ENCODE measurements at places on chromosomes 1 and 21.
A peak's percentile ranks its signal among the peaks of the same experiment; 100 is the strongest.

DNA sequence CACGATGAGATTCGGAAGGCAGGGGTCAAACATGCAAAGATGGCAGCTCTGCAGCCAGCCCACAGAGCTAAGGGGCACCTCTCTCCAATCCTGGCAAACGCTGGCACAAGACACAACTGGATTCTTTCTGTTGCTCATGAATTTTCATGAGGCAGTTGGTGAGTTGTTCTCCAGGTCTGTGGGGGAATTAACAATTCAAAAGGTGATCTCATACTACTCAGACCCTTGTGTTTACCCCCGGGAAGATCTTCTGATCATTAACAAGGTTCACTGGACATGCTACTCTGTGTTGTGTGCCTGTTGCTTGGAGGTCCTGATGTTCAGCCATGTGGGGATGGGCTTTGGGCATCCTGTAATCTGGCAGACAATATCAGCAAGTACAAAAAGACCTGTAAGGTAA lies 128.9 kb downstream of the HHAT start:
- DNase-seq, result no peak

DNA sequence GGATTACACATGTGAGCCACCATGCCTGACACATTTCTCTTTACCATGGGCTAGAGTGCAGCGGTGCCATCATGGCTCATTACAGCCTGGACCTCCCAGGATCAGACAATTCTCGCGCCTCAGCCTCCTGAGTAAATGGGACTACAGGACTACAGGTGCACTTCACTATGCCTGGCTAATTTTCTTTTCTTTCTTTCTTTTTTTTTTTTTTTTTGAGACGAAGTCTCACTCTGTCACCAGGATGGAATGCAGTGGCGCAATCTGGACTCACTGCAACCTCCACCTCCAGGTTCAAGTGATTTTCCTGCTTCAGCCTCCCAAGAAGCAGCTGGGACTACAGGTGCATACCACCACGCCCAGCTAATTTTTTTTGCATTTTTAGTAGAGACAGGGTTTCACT lies 14.8 kb upstream of the KIF1B start:
- DNase-seq, result no peak

- no peak for DNase-seq
These were observed 139.6 kb downstream of the NAV1 start for GRCh38 chr1:201678264-201679101.

DNA sequence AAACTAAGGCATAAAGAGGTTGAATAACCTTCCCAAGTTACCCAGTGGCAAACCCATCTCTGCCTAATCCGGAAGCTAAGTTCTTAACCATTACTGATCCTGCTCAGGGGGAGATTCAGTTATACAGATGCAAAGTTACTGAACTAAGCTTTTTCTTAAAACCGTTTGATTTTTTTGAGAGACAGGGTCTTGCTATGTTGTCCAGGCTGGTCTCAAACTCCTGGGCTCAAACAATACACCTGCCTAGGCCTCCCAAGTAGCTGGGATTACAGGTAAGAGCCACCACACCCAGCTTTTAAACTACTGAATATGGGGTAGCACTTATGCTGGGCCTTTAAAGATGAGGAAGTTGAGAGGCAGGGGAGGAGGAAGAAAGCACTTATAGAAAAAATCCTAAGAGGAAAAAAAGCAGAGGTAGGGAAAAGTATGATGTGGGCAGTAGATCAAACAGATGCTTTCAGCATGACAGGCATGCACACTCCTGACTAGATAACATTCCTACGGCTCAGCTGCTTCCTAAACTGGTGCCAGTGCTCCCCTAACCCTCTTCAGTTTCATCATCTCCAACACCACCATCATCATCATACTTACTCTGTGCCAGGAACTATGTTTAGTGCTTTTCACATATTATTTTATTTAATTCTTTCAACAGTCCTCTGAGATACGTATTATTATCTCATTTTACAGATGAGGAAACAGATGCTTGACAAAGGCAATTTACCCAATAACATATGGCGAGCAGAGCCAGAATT lies 5.8 kb downstream of the PAFAH2 start:
- DNase-seq, result no peak

- DNase-seq, result peak; percentile 65
These were observed 4.9 kb upstream of the NPL start for GRCh38 chr1:182784556-182785171.

- DNase-seq, result peak; percentile 73
These were observed 3.4 kb upstream of the PEX10 start for GRCh38 chr1:2415801-2416208.

DNA sequence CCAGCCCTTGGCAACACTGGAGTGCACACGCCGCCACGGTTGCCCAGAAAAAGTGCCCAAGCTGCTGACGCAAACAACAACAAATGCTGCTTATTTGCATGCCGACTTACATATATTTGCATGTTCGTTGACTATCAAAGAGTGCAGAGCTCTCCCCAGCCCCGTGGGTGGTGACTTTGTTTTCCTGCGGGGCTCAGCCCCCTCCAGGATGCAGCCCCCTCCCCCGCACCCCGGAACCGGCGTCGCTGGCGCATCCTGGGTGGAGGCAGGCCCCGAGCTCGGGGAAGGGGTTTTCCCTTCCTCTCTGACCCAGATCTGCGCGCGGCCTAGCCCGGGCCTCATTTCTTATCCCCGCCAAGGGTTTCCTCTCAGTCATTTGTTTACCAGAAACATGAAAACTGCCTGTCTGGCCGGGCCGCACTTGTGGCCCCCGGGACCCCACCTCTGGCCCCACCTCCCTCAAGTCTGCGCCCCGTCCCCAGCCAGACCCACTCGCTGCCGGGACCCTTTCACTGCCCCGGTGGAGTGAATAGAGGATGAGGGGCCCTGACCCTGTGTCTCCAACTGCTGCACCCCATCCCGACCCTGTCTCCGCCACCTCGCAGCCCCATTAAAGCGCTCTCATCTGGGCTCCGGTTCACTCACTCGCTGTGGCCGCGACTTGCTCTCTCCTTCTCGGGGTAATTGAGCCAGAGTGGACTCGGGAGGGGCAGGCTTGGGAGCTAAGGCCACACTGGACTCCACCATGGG lies 5.5 kb downstream of the TNFRSF25 start:
- DNase-seq, result peak; percentile 38

DNA sequence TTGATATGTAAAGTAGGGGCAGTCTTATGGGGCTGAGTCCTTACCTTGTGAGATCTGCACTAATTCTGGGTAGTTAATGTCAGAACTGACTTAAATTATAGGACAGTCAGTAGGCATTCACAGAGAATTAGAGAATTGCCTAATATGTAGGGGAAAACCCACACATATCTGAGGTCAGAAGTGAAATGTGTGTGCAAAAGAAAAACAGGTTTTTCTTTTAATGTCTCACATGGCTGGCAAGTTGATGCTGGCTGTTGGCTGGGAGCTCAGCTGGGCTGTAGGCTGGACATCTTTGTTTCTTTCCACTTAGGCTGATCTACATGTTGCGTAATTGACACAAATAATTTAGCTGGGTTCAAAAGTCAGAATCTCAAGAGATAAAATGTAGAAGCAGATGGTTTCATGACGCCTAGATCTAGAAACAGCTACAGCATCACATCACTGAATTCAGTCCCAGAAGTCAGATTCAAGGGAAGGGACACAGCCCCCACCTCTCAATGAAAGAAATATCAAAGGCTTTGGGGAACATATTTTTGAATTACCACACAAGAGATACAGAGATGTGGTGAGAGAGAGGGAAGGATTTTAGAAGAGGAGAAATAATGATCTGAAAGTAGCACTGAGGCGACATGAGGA lies 98.9 kb downstream of the TNFSF18 start:
- no peak for DNase-seq

DNA sequence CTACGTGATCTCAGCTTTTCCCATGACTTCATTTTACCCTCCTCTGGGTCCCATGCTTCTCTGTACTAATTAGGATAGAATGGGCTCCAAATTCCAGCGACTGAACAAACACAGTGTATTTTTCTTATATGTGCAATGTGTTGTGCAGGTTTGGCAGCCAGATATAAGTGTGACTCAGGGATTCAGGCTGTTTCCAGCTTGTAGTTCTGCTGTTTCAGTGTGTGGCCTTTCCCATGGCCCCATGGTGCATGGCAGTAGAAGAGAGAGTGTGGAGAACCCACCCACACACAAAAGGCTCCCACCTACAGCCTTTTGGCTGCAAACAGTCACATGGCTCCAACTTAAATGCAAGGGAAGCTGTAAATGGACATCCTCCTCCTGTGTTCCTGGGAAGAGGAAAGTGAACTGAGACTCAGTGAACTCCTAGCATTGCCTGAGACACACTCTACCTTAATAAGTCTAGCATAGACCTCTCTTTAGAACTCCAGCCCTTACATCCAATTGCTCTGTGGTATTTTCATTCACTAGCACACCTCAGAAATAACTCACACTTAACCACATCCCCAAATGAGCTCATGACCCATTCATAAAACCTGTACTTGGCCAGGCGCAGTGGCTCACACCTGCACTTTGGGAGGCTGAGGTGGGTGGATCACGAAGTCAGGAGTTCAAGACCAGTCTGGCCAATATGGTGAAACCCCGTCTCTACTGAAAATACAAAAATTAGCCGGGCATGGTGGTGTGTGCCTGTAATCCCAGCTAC lies 58.7 kb downstream of the KIAA0040 start:
- peak; percentile 68 for DNase-seq

DNA sequence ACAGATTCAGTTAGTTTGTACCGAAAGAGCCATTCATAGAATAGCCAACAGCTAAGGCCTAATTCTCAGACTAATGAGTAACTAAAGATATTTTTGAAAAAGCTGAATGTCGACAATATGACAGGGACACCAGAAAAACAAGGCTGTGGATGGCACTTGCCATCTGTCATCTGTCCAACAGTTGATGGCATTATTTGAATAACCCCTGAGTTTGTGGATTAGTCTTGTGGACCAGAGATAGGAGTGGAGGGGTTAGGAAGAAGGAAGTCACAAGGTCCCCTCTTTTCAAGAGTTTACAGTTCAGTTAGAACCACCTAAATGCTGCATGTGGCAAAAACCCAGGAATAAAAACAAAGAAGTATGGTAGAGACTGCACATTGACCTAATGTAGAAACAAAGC lies 356.5 kb upstream of the DUSP10 start:
- no peak for DNase-seq

DNA sequence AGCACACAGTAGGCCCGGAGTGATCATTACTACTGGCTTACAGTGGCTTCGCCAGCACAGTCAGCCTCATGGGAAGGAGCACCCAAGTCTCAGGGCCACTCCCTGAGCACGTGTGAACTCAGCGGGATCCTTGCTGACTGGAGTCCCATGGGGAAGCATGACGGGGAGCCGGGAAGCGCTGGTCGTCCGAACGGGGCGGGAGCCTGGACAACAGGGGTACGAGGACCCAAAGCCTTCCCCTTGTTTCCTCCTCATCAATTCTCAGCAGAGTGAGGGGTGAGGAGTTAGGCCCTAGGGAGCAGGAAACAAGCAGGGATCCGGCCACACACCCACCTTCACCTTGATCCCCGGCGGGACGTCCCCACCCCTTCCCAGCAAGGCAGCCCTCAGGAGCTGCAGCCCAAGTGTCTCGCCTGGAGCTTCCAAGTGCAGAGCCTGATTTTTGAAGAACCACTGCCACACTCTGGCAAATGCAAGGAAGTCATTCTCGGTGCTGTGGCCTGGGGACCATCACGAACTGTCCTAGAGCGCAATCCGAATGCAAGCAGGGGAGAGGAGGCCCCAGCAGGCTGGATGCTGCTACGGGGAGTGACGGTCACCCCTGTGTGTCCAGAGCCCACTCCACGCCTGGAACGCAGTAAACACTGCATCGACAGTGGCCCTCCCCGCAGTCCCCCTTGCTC lies 35.5 kb downstream of the TOMM20 start:
- DNase-seq, result peak; percentile 38

DNA sequence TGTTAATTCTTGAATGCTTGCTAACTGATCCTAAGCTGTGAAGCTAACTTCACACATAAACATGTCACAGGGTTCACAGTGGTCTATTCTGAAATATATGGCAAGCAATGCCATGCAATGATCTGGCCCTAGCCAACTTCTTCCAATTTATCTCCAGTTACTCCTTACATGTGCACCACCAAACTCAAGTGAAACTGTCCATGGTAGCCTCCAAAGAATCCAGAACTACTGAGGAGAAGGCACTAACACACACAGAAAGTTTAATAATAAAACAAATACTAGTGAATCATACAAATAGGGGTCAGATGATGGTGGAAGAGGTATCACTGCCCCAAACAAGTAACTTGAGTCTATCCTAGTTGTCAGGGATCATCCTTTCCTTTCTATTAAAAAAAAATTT lies 172.6 kb upstream of the RAB4A start:
- DNase-seq, result no peak

GRCh38 chr1:62299426-62300200 lies 19.6 kb downstream of the KANK4 start:
- no peak for DNase-seq

DNA sequence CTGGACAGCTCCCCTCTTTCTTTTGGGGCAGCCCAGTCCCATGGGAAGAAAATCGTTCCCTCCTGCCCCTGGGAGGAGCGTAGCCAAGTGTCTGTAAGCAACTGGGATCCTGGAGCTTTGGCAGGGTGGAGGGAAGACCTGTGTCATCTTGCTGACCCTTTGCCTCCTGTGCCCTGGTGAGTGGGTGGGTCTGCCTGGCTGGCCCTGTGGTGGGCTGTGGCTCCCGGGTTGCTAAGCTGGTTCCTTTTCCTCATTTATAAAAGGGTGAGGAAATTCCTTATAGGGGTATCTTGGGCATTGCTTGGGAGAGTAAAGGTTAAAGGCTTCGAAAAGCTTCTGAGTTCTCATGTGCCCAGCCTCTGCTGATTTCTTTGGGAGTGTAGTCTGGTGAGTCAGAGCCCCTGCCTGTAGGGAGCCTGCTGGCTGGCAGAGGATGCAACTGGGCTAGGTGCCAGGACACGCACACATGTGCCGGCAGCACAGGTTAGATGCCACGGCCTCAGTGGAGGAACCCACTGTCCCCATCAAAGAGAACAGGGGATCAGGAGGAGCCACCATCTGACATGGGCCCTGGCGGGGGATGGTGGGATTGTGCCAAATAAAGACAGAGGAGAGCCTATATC lies 85.2 kb downstream of the ARHGEF10L start:
- DNase-seq, result no peak

DNA sequence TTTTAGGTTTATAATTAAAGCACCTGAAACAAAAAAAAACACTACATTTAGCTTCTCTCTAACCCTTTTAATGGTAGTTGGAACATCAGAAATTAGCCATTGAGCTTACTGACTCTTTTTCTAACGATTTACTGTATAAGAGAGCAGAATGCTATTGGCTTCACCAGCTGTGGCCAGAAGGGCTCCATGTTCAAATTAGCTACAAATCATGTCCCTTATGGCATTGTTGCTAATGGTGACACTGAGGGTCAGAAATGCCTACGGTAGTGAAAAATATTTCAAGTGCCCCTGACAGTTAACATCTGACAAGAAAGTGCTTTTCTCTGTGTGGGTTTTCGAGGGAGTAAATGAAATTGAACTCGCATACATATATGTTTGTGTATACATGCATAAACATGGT lies 232.7 kb downstream of the NFIA start:
- DNase-seq, result no peak
